Fibroblast of lung (primary cell): ENCODE measurements at places on chromosomes 2 and 18. TPM values are rescaled to one million over a fixed set of nuclear protein-coding genes. Genes with fewer than 3 reads are reported as not detected.

DNA sequence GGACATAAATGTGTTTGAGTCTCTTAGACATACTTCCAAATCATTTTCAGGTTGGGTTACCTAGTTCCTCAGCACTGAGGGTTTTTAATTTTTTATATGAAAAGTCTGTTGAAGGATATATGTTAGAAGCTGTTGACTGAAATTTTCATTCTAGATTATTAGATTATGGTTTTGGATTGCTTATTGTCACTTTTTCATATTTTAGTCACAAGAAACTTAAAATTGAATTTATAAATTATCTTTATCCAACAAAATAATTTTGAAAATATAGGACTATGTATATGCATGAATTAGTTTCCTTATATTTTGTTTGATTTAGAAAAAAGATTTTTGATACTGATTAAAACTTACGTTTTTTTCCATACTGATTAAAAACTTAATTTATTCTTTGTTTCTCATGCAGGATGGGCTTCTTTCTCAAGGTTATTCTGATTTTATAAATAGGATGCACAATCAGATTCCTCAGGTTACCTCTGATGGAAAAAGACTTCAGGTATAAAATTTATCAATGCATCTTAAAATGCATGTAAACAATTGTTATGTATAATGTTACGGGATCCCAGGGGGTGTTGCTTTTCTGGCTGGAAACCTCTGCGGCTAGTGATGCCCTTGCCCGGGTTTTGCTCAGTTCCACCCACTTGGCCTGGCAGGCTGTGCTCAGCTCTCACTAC, 26.2 kb downstream of the DDX1 start:
- DNase-seq, result no peak

DNA sequence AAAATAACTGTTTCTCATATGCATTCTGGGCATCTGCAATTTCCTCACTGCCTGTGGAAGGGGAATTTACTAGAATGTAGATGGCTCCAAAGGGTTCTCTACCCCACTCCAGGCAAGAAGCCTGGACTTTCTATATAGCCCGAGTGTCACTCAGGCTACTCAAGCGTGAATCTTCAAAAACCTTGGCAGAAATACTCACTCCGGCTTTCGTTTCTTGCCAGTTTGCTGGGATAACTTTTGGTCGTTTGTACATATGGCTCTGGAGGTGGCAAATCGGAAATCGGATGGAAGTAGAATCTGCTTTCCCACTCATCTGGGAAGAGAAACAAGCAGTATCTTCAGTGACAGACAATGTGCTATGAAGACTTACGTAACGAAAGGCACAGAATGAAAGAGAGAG, 30.7 kb downstream of the WIPF1 start:
- no peak for DNase-seq

DNA sequence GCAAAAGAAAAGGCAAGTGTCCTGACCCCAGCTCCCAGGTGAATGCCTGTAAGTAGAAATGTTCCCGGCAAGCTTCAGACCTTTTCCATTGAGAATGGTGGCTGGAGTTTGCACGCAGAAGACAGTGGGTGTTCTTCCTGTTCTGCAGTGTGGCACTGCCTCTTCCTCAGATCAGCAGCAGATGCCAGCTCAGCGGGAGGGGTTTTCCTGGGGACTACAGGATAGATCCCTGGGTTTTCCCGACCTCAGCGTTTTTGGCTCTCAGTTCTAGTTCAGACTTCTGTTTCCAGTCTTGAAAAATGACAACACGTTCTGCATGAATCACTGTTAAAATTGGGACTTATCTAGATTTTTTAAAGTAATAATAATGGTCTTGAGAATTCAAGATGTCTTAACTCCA, 39.2 kb downstream of the GRHL1 start:
- DNase-seq, result no peak

DNA sequence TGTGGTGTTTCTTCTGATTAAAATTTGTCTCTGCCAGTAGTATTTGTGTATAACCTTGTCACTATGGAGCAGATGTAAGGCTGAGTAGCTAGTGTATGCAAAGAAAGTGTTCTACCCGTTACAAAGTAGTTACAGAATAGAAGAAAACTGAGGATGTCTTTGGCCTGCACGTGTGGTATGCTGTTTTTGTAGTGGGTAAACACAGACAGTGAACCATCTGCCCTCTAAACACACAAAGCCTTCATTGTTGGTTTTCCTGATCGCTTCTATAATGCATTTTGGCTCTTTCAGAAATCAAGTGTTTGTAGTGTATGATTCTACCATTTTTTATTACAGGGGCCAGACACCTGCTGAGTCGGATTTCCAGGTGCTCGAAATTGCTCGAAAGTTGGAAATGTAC, 61.5 kb downstream of the FARP2 start:
- DNase-seq, result no peak

GRCh38 chr2:65429786-65430602, 2.4 kb downstream of the SPRED2 start:
- DNase-seq, result no peak

DNA sequence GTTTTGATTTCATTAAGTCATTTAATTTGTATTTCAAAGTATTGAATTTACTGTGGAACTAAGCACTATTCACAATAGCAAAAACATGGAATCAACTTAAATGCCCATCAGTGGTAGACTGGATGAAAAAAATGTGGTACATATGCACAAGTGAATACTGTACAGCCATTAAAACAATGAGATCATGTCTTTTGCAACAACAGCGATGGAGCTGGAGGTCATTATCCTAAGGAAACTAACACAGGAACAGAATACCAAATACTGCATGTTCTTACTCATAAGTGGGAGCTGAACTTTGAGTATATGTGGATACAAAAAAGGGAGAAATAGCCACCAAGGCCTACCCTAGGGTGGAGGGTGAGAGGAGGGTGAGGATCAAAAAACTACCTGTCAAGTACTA, 164.4 kb downstream of the BABAM2 start:
- DNase-seq, result no peak

- no peak for DNase-seq
These were observed 61.6 kb upstream of the PARD3B start for GRCh38 chr2:204483608-204484081.

- DNase-seq, result no peak
These were observed 325.1 kb upstream of the TANK start for GRCh38 chr2:160835166-160835565.

GRCh38 chr18:59101830-59102414, 37.8 kb upstream of the SEC11C start:
- DNase-seq, result no peak

GRCh38 chr2:54347622-54348021, 91.6 kb upstream of the TSPYL6 start:
- DNase-seq, result no peak

GRCh38 chr2:74858281-74858680, 24.4 kb downstream of the HK2 start:
- DNase-seq, result no peak

GRCh38 chr2:219486380-219486959, 12.2 kb upstream of the GMPPA start:
- DNase-seq, result no peak

DNA sequence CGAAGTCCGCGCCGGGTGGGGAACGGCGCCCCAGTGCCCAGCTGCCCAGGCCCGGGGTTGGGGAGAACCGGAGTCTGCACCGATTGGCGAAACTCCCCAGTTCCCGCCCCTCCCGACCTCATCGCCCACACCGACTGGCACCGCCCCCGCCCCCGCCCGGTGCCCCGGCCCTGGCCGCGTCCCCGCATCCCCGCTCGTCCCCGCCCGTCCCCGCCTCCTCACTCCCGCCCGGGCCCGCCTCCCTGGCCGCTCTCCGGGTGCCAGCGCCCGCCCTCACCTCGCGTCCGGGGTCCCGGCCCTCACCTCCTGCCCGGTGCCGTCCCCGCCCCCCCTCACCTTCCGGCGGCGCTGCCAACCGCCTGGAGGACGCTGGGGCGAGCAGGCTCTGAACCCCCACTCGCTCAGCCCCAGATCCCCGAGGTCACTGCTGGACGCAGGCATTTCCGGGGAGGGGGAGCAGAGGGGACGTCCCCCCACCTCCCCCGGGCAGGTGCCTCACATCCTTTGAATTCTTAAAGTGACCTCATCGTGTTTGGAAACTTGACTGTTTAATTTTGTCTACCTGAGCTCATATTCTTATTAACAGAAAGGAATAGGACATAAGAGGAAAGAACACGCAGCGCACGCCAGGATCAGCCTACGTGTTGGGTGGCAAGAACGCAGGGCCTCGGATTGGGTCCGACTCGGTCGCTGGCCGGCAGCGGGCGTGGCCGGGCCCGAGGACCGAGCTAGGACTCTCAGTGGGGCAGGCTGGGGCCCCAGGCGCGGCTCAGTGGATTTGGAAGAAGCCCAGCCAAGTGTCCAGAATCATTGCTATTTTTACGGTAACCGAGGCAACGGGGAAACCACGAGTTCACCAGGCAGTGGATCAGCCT, at the start of gene FAM110C:
Gene FAM110C, minus strand, starts transcription at position 35 of the 875 bp plus-strand sequence. CDS start 120 bp downstream, outside the sequence.
- DNase-seq, result peak; percentile 16

DNA sequence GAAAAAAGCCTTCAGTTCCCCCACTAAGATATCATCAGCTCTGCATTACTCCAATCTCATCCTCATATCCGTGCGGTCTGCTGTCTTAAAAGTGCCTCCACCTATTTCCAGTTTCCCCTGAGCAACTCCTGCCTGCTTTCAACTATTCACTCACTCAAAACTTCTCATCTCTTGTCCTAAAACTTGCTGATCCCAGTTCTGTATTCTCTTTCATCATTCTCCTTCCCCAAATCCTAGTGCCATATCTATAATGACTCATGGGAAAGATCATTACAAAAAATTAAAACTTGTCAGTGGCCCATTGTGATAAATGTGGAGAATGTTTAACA, 20.0 kb downstream of the ACVR1 start:
- peak; percentile 46 for DNase-seq

DNA sequence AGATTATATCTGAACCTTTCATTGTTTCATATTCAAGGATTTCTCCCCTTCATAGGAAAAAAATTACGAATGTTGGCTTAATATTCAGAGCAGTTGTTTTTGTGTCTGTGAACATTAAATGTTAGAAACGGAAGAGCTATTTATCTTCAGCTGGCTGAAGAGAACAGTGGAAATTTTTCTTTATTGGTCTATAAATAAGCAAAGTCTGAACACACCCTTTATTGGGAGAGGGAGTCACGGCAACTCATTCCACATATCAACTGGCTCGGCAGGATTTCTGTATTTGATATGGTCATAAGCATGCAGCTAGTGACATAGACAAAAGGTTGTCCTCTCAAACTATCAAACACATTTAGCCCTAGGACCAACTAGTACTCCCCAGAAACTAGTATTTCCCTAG, 468.4 kb upstream of the HNRNPA3 start:
- DNase-seq, result no peak

DNA sequence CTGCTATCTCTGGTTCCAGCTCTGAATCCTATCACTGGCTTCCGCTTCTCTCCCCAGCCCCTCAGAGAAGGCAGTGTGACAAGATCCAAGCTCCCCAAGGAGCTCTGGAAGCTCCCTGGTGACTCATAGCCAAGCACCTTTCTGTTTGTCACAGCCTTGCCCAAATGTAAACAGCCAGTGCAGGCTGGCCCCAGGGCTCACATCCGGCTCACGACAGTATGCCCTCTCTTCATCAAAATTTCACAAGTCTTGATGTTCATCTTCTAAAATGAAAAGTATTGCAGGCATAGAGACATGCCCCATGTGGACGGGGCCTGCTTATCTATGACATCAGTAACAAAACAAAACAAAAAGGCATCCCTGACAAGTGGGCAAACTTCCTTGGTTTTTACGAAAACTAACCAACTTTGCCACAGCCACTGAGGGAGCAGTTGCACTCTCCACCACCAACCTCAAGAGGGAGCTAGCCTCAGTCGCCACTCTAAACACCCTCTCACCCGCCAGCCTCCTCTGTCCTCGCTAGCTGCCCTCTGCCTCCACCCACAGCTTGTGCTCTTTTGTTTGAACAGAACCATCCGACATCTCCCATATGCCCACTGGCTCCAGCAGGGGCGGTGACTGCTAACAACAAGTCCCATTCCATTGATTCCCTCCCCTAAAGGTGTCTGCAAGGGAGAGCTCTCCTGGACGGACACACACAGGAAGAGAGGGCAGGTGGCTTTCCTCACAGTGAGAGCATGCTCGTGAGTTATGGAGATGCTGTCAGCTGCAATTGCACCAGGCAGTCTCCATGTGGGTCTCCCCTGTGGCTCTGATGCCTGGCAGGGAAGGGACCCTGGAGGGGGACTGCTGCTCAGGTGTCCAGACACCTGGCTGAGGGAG, 71.0 kb upstream of the DAPL1 start:
- DNase-seq, result no peak

DNA sequence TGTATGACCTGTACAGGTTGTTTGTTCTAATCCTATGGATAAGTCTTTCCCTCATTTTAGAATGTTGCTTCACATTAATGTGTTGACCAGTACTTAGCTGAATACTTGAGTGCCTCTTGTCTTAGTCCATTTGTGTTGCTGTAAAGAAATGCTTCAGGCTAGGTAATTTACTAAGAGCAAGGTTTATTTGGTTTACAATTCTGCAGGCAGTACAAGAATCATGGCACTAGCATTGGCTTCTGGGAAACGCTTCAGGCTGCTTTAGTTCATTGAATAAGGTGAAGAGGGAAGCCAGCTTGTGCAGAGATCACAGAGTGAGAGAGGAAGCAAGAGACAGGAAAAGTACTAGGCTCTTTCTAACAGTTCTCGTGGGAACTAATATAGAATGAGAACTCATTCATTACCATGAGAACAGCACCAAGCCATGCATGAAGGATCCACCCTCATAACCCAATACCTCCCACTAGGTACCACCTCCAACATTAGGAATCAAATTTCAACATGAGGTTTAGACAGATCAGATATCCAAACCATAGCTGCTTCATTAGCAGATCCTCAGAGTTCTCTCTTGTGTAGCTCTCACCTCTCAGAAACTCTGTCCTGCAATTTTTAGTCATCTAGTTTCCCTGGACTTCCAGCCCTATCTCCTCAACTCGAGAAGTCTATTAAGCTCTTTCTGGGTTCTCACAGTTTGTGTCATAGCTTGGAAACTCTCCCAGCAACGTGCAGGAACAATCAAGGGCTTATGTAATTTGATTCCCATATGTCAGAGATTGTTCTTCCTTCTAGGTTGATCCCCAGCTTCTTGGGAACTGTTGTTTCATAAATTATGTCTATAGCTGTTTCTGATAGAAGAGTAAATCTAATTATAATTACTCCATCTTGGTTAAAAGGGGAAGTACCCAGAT, 2082.3 kb upstream of the CELF4 start:
- peak; percentile 93 for DNase-seq

GRCh38 chr2:187529248-187529976, 24.8 kb downstream of the TFPI start:
- DNase-seq, result no peak

GRCh38 chr2:230908092-230908594, 16.9 kb downstream of the GPR55 start:
- peak; percentile 12 for DNase-seq

DNA sequence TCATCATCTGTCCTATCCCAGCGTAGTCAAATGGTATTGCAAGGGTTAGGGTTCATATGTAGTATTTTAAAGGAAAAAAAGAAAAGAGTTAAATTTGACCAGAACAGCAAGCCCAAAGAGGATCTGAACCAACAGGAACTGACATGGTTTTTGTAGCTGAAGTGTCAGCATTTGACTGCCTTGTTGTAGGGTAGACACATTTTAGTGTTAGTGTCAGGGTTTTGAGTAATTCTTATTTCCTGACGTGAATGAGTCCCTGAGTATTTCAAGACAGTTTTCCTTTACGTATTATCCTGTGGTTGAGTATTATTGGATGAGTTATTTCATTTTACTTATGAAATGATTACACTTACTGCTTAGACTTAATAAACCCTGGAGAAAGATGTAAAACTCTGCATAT, 173.3 kb upstream of the ZEB2 start:
- no peak for DNase-seq

PARD6G gene
- 2.1 and 3.1 TPM in 2 replicates for total RNA-seq

UBE2E3 gene
- total RNA-seq, result 43.1 and 57.5 TPM in 2 replicates

RASGRP3 gene
- 0.26 and 0.50 TPM in 2 replicates for total RNA-seq

SFTPB gene
- total RNA-seq, result not detected in 2 replicates

C2orf66 gene
- 0.17 and 0.26 TPM in 2 replicates for total RNA-seq

GAREM2 gene
- total RNA-seq, result 0.66 and 0.77 TPM in 2 replicates

DSC2 gene
- total RNA-seq, result under 0.01 TPM in 2 replicates

TMEM247 gene
- total RNA-seq, result not detected in 2 replicates

MARCHF4 gene
- 0.26 and 1.3 TPM in 2 replicates for total RNA-seq
